ENCODE measurements at places on chromosomes 1 and 21.

GRCh38 chr1:23804183-23804835, 3.8 kb upstream of the GALE start:
- DNase-seq: no peak

DNA sequence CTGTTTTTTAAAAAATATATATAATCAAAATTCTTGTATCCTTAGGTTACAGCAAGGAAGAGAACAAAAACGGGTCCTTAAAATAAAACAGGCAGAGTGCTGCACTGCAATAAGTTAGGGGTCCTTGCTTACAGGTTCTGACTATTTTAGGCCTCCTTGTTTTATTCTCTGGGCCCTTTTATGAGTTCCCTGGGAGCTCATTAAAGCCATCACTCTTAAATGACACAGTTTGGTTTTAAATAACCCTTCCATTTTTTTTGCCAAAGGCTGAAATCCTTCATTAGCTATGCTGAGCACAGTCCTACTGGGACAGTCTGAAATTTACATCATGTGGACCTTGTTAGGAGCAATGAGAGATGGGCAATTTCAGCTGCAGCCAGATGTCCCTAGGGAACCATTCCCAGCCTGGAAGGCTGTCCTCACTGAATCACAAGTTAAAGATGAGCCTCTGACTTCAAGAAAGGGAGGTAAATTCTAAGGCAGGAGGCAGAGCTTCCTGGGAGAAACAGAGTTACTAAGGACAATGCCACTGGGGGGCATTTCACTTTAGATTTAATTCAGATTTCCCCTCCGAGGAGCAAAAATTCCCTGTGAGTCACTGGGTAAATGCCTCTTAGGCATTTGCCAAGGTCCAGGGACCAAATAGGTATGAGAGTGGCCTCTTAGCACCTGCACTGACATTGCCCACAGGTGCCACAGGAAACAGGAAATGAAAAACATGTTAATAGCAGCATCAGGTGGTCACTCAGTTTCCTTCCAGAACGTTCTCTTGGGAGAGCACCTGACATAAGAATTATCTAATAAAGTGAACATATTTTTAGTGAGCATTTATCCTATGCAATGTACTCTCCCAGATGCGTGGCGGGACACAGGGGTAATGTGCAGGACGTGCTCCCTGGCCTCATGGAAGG, 3.8 kb upstream of the MUL1 start:
- no peak for DNase-seq

DNA sequence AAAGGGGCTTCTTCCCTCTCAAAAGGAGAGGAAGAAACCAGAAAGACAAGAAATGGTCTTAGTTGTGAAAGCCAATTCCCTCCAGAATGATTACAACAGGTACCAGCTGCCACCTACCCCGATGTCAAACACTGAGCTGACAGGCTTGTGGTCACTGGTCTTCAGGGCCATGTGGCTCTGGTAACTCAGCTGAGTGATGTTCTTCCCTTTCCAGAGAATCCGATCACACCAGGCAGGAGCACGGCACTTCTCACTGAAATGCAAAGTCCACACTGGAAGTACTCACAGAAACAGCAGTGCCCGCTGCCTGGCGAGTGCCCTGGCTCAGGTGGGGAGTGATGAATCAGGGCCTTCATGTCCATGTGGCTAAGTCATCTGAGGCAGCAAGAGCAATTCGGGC, 18.7 kb upstream of the MTF1 start:
- DNase-seq: no peak

DNA sequence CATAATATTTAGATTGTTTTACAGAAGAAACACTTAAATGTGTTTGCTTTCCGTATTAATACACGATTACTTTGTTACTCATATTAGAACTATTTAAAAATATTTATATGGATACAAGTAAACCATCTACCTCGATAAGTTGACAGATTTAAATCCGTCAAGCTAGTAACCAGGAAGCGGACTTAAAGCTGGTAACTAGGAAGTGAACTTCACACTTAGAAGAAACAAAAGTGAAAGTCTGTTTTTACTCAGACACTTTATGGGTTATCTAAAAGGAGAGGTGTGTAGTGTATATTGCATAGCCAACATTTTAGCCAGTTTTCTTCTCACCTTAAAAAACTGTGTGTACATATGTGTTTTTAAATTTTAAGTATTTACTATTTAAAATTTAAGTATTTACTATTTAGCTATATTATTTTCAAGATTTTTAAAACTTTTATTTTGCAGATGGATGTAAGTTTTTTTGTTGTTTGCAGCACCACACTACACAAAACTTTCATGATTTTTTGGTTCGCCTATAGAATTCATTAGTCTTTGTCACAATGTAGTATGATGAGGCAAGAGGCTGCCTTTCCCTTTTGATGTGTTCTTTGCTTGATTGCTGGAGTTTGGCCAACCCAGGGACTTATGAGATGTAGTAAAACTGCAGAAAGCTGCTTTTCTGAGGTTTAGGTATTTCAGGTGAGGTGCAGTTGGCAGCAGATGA, 2.7 kb downstream of the USP25 start:
- DNase-seq: no peak

DNA sequence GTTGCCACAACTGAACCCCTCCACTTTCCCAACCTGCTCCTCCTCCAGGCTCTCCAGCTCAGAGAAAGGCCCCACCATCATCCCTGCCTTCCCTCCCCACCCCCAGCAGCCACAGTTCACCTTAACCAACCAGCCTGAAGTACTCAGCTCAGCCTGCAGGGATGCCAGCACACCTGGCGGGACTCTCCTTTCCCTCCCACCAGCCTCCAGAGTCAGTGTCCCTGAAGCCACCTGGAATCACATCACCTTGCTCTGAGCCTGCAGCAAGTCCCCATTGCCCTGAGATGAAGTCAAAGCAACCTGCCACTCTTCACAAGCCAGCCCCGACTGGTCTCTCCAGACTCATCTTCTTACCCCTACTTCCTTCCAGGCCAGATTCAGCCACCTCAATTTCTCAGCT, 26.2 kb upstream of the ZC3H12A start:
- DNase-seq: no peak

GRCh38 chr1:31932491-31933316, 5.5 kb downstream of the PTP4A2 start:
- no peak for DNase-seq

DNA sequence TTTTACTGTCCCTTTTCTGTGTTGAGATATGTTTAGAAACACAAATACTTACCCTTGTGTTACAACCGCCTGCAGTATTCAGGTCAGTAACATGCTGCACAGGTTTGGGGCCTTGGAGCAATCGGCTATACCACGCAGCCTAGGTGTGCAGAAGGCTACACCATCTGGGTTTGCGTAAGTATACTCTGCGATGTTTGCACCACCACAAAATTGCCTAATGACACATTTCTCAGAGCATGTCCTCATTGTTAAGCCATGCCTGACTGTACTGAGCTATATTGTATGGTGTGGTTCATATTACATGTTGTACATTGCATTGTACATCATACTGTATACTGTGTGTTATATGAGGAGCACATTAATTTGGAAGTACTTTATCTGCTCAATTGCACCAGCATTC, 247.4 kb downstream of the RHOU start:
- DNase-seq: no peak

GRCh38 chr1:209207701-209208286, 375.7 kb upstream of the CAMK1G start:
- peak; percentile 46 for DNase-seq

DNA sequence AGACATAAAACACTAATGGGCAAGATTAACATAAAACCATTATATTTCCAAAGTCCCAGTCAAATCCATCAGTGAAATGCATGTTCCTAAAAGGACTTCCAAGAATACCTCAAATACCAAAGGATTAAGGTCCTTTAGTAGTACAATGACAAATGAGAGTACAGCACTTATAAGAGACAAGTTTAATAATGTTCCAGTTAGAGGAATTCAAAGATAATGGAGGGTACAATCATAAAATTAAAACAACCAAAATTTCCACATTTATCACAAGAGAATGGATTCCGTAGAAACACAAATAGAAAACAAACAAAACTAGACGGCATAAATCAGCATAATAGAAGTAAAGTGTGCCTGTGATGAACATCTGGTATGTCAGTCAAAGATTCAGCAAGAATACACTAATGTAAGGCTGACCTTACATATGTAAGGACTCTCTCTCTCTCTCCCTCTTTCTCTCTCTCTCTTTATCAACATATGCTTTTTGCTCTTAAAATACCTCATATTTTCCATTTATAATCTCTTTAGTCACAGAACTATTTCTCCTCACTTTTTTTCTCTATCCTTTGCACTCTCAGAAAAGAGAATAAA, 32.8 kb upstream of the C1orf53 start:
- no peak for DNase-seq

DNA sequence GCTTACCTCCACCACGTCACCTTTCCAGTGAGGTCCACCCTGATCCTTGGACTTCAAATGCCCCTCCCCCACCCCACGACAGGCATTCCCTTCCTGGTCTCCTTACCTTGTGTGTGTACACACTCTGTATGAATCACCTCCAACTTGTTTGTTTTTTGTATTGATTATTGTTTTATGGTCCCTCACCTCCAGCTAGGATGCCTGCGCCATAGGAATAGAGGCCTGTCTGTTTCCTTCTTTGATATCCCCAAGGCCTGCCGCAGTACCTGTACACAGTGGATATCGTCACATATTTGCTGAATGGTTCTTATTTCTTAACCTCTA, 219.6 kb upstream of the POU3F1 start:
- no peak for DNase-seq

GRCh38 chr1:153360592-153361479, 3.2 kb downstream of the S100A9 start:
- DNase-seq: no peak

- DNase-seq: no peak
These were observed 4.4 kb upstream of the UTP25 start for GRCh38 chr1:209823143-209824041.

- peak; percentile 52 for DNase-seq
These were observed 53.3 kb upstream of the SYT14 start for GRCh38 chr1:209884665-209885117.

GRCh38 chr1:6730880-6731279, 29.3 kb upstream of the DNAJC11 start:
- no peak for DNase-seq

- DNase-seq: no peak
These were observed 9.9 kb upstream of the NDC1 start for GRCh38 chr1:53847980-53848379.

DNA sequence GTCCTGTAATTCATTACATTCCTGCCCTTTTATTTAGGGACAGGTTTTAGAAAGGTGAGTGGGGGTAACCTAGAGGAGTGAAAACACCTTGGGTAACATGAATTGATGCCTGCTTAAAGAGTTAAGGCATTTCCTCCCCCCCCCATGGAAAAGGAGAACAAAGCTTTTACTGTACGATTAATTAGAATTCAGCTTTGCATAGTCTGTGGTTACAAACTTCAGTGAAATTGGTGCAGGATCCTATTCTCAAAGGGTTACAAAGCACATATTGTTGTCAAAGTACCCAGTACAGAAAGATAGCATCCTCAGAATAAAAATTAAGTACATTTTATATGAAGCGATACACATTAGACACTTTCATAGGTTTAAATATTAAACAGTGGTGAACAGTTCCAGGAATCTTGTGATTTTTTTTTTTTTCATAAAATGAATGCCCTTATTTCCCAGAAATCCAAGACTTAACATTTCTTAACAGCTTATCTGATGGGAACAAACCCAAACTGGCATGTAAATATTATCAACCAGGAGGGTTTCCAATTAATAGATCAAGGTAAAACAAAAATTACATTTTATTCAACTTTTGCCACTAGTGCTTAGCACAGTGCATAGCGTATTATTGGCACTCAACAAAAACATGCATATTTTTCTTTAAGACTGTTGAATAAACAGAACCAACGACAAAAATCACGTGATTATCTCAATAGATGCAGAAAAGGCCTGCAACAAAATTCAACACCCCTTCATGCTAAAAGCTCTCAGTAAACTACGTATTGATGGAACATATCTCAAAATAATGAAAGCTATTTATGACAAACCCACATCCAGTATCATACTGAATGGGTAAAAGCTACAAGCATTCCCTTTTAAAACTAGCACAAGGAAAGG, 172.7 kb downstream of the PDE4B start:
- DNase-seq: no peak

DNA sequence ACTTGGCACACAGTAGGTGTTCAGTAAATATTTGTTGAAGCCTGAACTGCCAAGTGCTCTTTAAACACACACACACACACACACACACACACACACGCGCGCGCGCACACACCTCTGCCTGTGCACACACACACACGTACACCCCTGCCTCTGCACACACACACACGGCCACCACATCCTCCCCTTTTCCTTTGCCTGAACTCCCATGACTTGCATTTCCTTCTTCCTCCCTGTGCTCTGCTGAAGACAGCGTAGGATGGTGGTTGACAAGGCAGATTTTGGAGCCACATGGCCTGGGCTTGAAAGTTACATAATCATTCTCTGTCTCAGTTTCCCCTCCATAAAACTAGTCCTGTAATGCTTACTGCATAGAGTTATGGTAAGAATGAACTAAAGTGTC, 712.3 kb downstream of the PTPRU start:
- DNase-seq: no peak

DNA sequence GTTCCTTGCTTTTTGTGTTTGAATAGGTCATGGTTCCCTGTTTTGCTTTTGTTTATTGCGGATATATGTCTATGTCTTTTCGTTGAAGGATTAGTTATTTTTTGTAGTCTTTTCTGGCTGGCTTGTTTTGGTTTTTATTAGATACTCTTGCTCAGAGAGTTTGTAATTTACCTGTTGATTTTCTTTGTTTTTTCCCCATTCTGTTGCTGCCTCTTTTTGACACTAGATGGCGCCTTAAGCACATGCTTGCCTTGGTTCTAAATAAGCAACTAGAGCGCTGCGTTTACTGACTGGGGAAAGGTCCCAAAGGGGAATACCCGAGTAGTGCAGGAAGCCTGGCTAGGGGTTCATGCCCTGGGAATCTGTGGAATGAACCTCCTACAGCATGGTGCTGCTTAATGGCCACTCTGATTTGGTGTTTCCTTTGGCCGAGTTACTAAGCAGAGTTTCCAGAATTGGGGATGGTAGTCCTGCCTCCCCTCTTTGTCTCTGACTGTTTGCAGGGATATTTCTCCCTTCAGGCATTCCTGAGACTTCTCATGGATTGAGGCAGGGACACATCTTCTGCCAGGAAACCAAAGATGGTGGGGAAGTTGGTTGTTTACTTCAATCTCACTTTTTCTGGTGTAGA, 143.2 kb downstream of the PTPRU start:
- peak; percentile 7 for DNase-seq

GRCh38 chr1:192067360-192067759, 90.9 kb upstream of the RGS18 start:
- DNase-seq: no peak

DNA sequence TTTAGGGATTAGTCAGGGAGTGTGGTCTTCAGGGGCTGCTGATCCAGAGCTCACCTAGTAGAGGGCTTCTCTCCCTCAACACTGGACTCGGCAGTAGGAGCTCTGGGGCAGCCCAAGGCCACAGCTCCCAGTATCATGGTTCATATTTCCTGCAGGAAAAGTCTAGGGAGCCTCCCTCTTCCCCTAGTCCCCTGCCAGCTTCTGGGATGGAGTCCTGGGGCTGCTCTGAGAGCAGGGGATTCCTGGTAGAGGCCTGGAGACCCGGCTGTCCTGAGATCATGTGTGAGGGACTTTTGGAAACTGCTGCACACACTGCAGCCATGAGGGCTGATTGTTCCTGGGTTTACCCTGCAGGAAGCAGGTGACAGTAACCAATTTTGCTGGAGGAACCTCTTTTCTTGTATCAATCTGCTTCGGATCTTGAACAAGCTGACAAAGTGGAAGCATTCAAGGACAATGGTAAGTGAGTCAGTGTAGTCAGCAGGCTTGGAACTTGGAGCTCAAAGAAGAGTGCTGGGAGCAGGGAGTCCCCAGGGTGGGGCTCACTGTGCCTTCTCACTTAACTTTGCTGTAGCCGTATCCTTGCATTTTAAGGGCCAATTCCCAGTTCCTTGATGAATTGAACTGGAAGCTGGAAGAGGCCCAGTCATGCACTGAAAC, 16.3 kb downstream of the STRIP1 start:
- DNase-seq: no peak

Measured in stimulated activated naive CD8-positive, alpha-beta T cell treated with anti-CD3 and anti-CD28 coated beads, Interleukin-15, Interleukin-2, amounts not matched to agents 100 U/mL and 50 U/mL, for 24 hours (primary cell).